Brain pericyte (primary cell): ENCODE measurements at places on chromosomes 6 and 20.

GRCh38 chr6:15539722-15540270 lies 123.0 kb downstream of the DTNBP1 start:
- no peak for DNase-seq

DNA sequence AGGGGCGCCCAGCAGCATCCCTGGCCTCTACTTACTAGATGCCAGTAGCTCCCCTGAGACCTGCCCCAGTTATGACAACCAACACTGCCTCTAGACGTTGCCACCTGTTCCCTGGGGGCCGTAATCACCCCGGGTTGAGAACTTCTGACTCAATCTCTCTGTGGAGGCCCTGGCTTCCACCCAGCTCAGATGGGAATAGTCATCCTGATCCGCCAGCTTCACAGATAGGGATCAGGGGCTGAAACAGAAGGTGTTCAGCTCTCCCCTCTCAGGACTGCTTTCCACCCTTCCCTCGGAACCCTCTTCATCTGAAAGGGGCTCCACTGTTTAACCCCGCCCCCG lies 3.3 kb downstream of the CAPN11 start:
- no peak for DNase-seq

DNA sequence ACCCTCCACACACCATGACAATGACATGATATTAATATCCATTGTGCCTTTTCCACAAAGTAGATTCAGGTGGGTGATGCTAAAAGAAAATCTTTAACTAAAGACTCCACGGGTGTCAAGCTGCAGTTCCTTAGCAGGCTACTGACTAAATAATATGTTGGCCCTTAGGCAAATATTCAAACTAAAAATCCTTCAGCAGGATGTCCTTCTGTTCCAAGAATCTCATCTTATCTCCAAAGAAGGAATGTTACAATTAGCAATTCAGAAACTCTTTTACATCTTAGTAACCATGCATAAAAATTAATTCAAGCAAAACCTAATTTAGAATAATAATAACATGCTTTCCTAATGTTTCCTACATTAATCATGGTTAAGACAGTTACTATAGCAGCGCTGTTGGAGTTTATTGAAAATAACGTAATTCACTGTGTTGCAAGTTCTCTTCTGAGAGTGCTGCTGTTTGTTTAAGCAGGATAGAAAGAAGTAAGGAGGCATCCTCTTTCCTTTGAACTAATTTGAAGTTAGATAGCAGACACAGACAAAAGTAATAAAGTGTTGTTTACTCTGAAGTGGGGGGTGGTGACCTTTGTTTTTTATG lies 414.8 kb upstream of the CDH4 start:
- DNase-seq: no peak

- no peak for DNase-seq
Measured at GRCh38 chr6:137315081-137315480, 95.9 kb upstream of the IFNGR1 start.

DNA sequence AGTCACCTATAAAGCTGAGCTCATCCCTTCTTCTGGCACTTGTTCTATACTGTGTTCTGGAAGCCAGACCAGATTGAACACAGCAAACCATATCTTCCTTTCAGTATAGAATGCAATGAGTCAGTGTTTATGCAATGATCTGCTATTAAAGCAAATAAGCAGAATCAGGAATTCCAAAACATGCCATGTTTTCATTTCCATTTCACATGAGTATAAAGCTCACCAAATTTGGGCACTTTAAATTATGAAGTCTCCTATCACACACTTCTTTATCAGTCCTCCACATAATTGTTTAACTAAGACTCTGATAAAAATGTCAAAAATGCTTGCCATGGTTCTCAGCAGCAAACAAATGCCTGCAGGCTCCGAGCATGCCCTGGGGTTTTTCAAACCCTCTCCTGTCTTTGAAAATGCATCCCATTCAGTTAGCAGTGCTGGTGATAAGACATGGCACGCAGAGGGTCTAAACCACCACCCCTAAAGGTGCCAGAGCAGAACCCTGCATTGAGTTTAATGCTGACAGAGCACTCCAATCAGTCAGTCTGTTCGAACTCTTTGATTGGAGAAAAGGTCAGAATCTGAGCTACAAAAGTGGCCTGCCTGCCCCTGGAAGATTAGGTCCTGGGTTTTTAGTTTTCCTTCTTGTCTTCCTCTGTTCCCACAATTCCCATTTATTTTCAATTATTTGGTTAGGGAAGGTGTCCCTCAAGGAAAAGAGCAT lies 234.1 kb downstream of the GMPR start:
- DNase-seq: peak; percentile 17

DNA sequence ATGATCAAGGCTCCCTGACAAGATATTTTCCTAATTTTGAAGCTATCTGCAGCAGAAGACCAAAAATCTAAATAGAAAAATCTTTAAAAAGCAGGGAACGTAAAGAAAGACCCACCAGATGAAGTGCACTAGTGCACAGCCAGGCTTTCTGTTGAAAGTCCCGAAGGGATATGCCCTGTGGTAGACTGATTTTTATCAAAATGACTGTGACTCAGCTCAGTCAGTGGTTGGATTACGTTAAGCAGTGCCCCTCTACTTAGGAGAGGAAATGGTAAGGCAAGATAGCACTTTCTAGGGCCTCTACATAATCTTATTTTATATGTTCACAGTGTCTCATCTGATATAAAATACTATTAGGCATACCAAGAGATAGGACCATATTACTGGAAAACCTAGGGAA lies 123.4 kb upstream of the RAB32 start:
- no peak for DNase-seq

DNA sequence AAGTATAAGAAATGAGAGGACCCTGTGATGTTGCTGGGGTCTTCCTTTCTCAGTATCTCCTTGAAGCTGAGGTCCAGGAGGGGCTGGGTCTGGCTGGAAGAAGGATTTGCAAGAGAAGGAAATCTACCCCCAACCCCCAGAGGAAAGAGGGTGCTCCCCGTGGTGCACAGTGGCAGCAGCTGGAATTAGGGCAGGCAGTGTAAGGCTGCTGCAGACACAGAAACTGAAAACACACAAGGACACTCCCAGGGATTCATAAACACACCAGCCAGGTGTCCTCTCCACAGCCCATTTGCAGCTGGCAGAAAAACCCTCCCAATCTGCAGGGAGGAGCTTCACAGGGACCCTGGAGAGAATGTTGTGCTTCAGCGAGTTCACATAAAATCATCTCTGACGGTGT lies 297.2 kb downstream of the CDH26 start:
- peak; percentile 21 for DNase-seq

DNA sequence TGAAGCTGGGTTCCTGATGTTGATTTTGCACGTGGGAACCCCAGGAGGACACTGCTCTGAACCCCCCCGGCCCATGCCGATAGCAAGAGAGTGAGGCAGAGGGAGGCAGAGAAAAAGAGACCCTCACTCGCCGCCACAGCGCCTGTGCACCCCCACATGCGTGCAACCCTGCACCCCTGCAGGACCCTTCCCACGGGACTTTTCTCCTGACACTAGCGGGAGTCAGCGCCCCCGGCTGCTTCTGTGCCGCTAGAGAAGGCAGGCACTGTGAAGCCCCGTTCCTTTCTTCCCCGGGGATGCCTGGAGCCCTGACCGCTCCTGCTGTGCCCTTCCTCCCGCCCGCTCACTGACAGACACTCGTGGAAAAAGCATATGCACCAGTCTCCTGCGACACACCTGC lies 67.4 kb downstream of the GMPR start:
- no peak for DNase-seq

- DNase-seq: no peak
Measured at GRCh38 chr6:53310771-53311585, 37.8 kb downstream of the ELOVL5 start.

GRCh38 chr20:50727792-50728485 lies 3.4 kb upstream of the PARD6B start:
- DNase-seq: no peak
